ENCODE measurements at places on chromosomes 1 and 21.

DNA sequence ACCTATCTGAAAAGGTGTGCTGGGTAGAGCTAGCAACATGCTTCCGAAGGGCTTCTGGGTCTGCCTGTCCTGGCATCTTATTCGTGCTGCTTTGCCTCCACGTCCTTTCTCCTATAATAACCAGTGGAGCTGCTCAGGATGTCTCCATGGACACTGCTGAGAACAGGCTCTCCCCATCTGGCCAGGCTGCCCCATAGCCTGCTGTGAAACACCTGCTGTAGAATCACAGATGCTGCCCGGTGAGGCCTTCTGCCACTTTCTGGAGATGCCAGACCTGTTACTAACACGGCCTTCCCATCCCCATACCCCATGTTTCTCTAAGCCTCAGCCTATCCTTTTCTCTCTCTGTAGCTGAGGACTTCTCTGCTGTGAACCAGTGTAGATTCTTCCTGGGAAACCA lies 120.5 kb downstream of the IER5 start:
- DNase-seq: no peak

- no peak for DNase-seq
Measured at GRCh38 chr1:236209185-236209584, 66.8 kb downstream of the GPR137B start.

DNA sequence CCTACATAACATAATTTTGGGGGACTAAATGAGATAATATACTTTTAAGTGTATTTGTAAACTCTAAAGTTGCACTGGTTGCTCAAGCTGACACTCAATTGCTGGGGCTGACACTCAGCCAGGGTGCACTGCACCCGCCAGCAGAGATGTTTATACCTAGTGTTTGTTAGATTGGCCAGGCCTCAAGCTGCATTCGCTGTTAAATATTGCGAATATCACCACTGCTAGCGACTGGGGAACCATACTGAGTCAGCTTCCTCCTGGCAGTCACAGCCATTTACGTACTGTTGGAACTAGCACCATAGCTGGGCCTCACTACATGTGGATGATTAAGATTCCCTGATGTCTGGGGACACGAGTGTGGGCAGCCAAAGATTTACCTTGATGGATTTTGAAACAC lies 12.7 kb upstream of the RWDD3 start:
- no peak for DNase-seq

DNA sequence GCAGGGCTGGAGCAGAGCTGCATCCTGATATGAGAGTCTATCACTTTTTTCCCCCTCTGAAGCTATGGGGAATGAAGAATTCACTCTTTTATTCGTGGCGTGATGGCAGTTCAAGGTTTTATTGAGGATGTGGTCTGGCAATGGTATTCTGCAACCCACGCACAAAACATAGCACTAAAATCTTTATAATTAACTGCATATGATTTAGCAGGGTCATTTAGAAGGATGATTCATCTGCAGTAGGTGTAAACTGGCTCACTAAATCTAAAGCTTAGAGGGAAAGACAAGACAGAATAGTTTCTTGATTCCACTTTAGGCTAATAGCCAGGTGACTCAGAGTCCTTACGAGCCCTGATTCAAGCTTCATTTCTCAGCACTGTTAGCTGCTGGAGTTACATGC lies 25.0 kb upstream of the CHRM3 start:
- no peak for DNase-seq

- DNase-seq: no peak
Measured at GRCh38 chr1:92980732-92981647, 19.7 kb upstream of the DIPK1A start.

GRCh38 chr1:102897557-102897956 lies 210.8 kb downstream of the COL11A1 start:
- no peak for DNase-seq

GRCh38 chr1:27357281-27358037 lies 9.3 kb downstream of the MAP3K6 start:
- DNase-seq: peak; percentile 82

- no peak for DNase-seq
Measured at GRCh38 chr1:205152505-205152904, 30.7 kb upstream of the RBBP5 start.

DNA sequence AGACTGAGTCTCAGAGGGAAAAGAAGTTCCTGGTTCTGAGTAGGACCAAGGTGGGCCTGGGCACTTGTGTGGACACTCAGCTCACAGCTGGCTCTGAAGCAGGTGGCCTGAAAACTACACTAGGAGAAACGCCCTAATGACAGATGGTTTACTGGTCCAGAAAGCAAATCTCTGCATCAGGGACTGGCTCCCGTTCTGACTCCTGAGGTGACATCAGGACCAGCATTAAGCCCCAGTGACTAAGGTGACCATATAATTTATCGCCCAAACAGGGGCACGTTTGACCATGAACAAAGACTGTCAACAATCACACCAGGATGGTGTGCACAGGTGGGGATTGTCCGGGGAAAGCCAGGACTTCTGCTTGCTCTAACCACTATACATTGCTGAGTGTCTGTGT lies 12.2 kb upstream of the CD34 start:
- DNase-seq: no peak

DNA sequence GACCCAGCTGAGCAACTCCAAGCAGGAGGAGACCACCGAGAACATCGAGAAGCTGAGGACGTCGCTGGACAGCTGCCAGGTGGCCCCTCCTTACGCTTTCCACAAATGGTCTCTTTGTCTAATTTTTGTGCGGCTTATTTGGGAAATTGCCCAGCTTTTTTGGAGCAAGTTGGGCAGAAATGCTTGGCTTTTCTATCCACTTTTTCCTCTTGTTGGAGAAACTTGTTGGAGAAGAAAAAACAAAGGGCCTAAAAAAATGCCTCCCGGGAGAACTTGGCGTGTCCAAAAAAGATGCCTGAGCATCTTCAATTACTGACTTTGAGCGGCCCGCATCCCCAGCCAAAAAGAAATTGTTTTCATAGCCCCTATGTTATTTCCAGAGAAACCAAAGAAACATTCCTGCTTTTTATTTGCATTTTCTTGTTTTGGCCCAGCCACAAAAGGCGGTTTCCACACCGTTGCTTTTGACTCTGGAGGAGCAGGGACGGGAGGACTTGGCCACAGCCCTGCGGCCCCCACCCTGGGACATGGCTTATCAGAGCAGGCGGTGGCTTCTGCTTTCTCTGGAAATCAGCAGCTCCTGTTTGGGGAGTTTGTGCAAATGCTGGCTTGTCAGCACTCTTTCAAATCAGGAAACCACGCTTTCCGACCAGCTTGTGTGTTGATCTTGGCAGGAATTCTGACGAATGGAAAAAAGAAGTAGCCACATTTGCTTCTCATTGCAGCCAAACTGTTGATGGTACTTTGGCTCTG lies 81.2 kb upstream of the EFHD2 start:
- no peak for DNase-seq

Data from stimulated activated CD4-positive, alpha-beta T cell treated with anti-CD3 and anti-CD28 coated beads, Interleukin-2, amount 100 ng/mL, for 24 hours (primary cell).